NCI-H187 treated with DMSO at 0.1 percent for 48 hours (cell line): ENCODE measurements at places on chromosomes 5 and 9.

DNA sequence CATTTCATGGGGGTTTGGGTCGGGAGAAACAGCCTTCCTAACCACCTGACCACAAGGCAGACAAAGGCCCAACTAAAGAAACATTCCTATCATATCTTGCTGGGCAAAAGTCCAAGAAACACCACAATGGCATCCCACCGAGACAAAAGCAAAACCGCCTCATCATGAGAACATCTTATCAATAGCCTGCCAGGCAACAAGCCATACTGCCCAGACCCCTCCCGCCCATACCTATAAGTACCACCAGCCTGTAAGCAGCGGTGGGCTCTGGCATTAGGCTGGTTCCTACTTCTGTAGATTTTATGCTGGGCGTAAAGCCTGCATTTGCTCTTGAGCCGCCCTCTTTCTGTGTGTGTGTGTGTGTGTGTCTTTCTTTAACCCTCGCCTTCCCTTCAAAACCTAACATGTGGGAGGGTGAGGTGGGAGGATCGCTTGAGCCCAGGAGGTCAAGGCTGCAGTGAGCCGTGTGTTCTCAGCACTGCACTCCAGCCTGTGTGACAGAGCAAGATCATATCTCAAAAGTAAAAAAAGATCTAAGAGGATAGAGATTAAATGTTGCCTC is 56.9 kb downstream of the PDE6A start:
- no peak for DNase-seq

DNA sequence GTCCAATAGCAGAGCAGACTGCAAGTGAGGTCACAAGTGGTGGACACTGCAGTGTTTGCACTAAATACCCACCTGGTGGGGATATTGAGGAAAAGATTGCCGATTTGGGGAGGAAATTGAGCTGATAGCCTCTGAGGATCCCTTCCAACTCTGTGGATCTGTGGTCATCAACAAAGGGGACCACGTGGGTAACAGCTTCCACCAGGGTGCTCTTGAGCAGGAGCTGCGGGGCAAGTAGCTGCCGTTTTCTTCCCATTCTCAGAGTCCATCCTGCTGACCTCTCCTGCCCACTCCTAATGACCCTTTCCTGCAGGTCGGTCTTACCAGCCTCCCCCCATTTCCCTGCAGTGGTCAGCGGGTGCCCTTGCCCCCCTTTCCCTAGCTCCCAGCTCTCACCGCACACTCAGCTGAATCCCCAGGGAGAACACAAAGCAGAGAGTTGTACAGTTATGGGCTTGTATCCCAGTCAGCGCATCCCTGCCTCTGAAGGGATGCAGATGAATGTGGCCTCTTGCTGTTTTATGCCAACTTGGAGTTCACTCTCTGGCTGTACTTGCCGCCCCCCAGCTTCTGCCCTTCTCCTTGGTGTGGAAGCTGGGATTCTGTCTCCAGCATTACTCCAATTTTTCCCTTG is 18.0 kb downstream of the DAPK1 start:
- DNase-seq: no peak

DNA sequence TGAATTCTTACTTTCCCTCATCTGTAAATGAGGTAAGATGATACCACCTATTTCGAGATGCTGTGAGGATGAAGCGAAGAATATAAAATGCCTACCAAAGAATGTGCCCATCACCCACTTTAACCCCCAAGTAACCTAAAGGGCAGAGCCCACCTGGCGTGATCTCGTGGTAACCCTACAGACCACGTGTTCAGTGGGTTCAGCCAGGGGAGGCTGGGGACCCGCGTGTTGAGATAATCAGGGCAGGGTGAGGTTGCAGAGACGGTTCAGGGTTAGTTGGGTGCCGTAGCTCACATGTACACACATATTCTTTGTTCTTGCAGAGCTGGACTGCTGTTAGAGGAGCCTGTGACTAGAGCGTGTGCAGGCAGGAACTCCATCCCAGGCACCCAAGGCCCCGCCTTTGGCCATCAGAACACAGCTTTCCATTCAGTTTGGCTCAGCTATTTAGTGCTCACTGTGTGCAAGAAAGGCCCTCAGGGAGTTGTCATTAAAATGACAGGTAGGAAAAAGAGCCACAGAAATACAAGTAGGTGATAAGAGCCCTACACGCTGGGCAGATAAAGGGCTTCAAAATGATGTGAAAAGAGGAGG is 56.5 kb upstream of the HAND1 start:
- peak; percentile 66 for DNase-seq

DNA sequence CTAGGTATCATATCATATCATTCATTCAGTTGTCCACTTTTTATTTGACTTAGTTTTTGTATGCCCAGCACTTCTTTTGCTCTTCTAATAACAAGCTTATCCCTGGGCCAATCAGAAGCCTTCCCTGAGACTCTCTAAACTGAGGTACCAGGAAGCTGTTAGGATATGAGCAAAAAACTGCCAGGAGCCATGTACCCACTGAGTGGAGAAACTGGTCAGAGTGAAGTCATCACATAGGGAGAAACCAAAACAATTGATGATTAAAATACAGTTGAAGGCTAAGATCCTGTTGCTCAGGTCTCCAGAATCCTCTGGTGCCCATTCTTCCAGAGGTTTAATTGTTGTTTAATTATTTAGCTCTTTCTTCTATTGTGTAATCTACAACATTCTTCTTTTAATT is 120.2 kb downstream of the KIAA0825 start:
- no peak for DNase-seq

DNA sequence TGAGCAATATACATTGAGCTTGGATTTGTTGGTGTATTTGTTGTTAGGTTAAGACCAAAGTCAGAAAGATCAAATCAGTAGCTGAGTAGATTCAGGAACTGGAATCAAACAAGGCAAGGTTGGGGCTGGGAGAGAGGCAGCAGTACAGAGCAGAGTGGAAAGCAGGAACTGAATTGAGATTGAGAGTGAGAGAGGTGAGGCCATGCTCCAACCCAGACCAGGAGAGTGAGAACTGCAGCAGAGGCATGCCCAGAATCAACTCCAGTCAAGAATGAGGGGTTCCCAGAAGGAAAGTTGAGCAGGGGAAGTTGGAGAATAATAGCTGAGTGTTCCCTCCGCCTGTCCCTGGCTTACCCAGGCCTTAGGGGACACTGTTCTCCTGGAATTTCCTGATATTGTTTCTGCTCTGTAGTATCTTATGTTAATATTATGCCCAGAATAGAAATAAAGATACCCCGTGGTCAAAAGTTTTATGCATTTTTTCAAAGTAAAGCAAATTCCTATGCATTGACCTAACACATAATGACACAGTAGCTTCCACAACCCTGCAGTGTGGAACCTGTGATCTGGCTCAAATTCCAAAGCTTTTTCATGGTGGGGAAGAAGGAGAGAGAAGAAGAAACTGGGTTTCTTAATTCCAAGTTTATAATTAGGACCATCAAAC is 82.7 kb downstream of the SV2C start:
- no peak for DNase-seq

GRCh38 chr9:105686936-105687335 is 7.4 kb upstream of the TMEM38B start:
- DNase-seq: no peak

DNA sequence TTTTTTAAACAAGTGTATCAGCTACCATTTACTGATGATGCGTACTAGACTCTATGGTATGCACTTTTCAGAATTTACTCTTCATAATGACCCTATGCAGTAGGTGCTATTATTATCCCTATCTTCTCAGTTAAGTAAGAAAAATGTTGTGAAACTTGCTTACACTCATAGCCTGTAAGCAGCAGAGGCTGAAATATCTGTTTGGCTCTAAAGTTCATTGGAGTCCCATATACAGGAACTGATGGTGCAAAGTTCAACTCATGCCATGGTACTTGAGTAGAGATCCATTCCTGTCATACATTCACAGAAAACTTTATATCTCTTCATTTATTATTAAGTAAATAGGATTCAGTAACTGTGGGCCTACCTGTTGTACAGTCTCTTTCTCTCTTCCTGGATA is 41.4 kb upstream of the CCDC112 start:
- DNase-seq: no peak

DNA sequence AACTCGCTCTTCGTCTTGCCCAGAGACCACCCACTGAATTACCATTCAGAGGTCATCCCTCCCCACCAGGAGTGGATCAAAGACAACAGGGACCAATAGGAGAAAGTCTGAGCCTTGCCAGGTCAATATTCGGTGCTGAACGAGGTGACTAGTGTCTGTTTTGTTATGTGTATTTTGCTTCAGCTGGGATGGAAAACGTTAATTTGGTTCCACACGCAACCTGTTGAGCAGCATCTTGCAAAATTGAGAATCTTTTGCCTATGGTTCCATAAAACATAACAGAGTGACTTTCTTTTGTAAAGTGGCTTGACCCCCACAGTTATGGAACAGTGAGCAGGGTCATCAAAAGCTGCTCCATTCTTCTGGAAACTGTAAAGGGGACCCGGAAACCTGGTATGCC is 168.4 kb downstream of the MSX2 start:
- no peak for DNase-seq

DNA sequence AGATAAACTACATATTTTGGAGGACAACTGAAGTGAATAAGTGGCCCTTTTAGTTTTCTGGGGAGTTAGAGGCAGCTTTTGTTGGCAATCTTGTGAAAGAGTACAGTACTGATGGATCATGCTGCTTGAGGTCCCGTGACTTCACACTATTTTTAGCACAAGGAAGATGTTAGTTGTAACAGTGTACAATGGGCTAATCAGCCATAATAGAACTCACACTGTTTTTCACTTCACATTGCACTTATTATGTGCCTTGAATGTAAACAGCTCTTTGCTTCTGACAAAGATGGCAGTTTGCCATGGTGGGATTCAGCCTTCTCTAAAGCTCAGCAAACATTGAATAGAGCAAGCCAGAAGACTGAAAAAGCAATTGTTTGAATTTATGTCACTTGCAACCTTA is 176.7 kb upstream of the ZNF608 start:
- DNase-seq: peak; percentile 46

GRCh38 chr5:139700711-139701055 is 52.5 kb downstream of the CXXC5 start:
- DNase-seq: no peak
